ENCODE measurements at places on chromosomes 5 and 9. TPM values are rescaled to one million over a fixed set of nuclear protein-coding genes. Genes with fewer than 3 reads are reported as not detected.

Gene IL13
- not detected for total RNA-seq

Gene CCL28
- total RNA-seq, result not detected

Gene PCDHGC5
- total RNA-seq, result 0.02 TPM

Gene FBN2
- total RNA-seq, result 17.3 TPM

Gene FOXE1
- 4.2 TPM for total RNA-seq

Gene PWWP2A
- 10.2 TPM for total RNA-seq

Gene EFNA5
- 21.3 TPM for total RNA-seq

Gene PCDHGB2
- not detected for total RNA-seq

Gene FREM1
- not detected for total RNA-seq

Gene SLC6A19
- not detected for total RNA-seq

Gene LCN10
- total RNA-seq, result not detected

Gene PCDHGA12
- not detected for total RNA-seq

Gene OTP
- 0.19 TPM for total RNA-seq

Gene OR2S2
- not detected for total RNA-seq

Gene AMBP
- total RNA-seq, result 7.7 TPM

Gene REEP2
- total RNA-seq, result 5.3 TPM

Gene HSDL2
- total RNA-seq, result 30.9 TPM

Gene PLAC8L1
- total RNA-seq, result not detected

Gene DNM1
- 86.0 TPM for total RNA-seq

Gene PHF24
- 0.21 TPM for total RNA-seq
